ENCODE measurements at places on chromosomes 7 and 10. TPM values are rescaled to one million over a fixed set of nuclear protein-coding genes. Genes with fewer than 3 reads are reported as not detected.

GRCh38 chr7:11767148-11767547, 64.8 kb downstream of the THSD7A start:
- H3K27ac ChIP-seq = no peak overlapping the region
- no peak overlapping the region for H3K4me3 ChIP-seq
- no peaks in the 10 kb centered on the region for H3K36me3 ChIP-seq
- DNase-seq = no peak
- no peaks in the 10 kb centered on the region for H3K4me1 ChIP-seq

GRCh38 chr7:47807126-47807525, 141.1 kb downstream of the PKD1L1 start:
- H3K4me3 ChIP-seq = peak overlapping the region; percentile 16
- H3K27me3 ChIP-seq = no peaks in the 10 kb centered on the region
- no peak for DNase-seq
- peak overlapping the region; percentile 61 for H3K27ac ChIP-seq
- H3K36me3 ChIP-seq = no peaks in the 10 kb centered on the region
- H3K4me1 ChIP-seq = peaks cover 24% of the 10 kb centered on the region

GRCh38 chr7:15687546-15688278, 1.2 kb upstream of the MEOX2 start:
- H3K4me3 ChIP-seq = no peak overlapping the region
- H3K36me3 ChIP-seq = no peaks in the 10 kb centered on the region
- DNase-seq = no peak

DNA sequence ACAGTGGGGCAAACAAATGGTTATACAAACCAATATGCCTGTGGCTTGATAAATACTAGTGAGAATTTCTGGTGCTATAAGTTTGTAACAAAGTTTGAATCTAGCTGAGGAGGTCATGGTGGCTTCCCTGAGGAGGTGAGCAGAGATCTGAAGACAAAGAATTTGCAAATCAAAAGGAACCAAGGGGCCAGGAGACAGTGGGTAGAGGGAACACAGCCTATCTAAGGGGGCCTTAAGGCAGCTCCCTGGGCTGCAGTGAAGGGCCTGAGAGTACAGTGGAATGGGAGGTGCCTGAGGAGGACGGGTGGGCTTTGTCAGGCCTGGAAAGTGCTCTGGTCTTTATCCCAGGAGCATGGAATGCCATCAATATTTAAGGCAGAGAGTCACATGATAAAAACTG, 21.8 kb downstream of the RNF133 start:
- no peak for DNase-seq
- H3K4me3 ChIP-seq = no peak overlapping the region
- no peaks in the 10 kb centered on the region for H3K36me3 ChIP-seq
- no peaks in the 10 kb centered on the region for H3K4me1 ChIP-seq
- no peak overlapping the region for H3K27ac ChIP-seq
- H3K27me3 ChIP-seq = no peaks in the 10 kb centered on the region

DNA sequence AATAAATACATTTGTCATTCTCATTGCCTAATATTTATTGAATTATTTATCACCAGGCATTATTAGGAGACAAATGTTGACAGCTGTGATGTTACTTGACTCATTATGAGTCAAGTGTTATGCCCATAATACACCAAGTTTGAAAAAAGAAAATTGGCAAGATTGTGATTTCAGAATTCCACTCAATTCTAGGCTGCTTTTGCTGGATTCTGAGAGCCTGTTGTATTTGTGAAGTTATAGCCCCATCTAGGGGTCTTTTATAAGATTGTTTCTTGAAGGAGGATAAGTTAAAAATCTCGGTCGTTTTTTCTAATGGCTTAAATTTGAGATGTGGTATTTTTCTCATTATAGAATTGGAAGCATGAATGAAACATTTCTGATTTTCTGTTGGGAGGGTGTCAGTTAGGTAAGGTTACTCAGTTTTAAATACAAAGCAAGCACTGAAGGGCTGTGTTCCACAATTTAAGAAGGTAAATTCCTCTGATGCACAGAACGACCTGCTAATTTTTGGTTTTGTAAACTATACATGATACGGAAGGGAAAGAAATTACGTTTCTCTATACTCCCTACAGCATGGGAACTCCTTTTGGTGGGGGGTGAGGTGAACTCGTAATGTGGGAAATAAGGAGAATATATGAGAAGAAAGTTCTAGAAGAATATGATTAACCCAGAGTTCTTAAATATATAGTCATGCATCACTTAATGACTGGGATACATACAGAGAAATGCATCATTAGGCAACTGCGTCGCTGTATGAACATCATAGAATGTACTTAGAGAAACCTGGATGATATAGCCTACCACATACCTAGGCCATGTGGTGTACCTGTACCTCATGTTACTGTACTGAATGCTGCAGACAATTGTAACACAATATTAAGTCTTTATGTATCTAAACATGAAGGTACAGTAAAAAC, 2.6 kb downstream of the STK31 start:
- H3K27me3 ChIP-seq = no peaks in the 10 kb centered on the region
- peak; percentile 40 for DNase-seq
- no peaks in the 10 kb centered on the region for H3K4me1 ChIP-seq
- no peaks in the 10 kb centered on the region for H3K36me3 ChIP-seq

GRCh38 chr7:95687759-95688343, 84.5 kb upstream of the DYNC1I1 start:
- H3K4me1 ChIP-seq = peaks cover 8% of the 10 kb centered on the region
- H3K4me3 ChIP-seq = no peak overlapping the region
- no peak overlapping the region for H3K27ac ChIP-seq
- DNase-seq = no peak
- no peaks in the 10 kb centered on the region for H3K27me3 ChIP-seq

GRCh38 chr7:131327049-131327625, 539 bp upstream of the MKLN1 start:
- H3K36me3 ChIP-seq = peaks cover 10% of the 10 kb centered on the region
- H3K4me1 ChIP-seq = peaks cover 48% of the 10 kb centered on the region
- peak overlapping the region; percentile 99 for H3K27ac ChIP-seq
- no peaks in the 10 kb centered on the region for H3K27me3 ChIP-seq

DNA sequence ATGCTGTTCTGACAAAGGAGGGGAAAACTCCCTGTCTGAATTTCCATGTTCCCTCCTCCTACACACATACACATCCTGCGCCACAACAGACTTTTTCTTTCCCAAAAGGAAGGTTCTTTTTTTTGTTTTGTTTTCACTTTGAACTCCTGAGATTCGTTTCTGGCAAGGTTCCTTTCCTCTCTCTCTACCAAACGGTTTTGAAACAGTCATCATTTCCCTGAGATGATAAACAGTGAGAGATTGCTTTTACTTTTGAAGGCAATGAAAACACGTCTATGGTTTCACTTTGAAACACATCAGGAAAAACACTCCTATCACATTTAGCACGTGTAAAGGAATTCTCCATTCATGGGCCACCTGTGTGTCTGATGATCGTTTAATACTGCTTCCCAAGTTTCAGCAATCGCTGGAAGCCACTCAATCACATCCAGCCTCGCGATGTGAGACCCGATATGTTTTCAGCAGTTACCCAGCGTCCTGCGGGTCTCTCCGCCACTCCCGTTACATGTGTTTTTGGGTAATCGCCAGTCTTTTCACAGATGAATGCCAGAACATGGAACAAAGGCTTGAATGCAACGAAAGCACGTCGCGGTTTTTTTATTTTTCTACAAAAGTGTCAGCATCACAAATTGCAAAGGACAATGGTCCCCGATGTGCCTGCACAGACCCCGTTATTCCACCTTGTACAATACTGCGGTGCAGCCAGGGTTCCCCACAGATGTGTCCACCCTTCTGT, 62.8 kb upstream of the CUX1 start:
- H3K36me3 ChIP-seq = no peaks in the 10 kb centered on the region
- peak overlapping the region; percentile 90 for H3K4me3 ChIP-seq
- H3K27me3 ChIP-seq = peaks cover 4% of the 10 kb centered on the region

The EN2 gene
- polyA plus RNA-seq = not detected

The TAS2R5 gene
- 0.64 TPM for polyA plus RNA-seq

The RELN gene
- not detected for polyA plus RNA-seq
